ENCODE measurements at places on chromosomes 3 and 15. TPM values are rescaled to one million over a fixed set of nuclear protein-coding genes. Genes with fewer than 3 reads are reported as not detected.

Gene LTF
- not detected for total RNA-seq

Gene LIPH
- total RNA-seq = 0.07 TPM

Gene OSTN
- total RNA-seq = not detected

Gene NBEAL2
- 20.2 TPM for total RNA-seq

Gene TUSC7
- not detected for total RNA-seq

Gene GOLGA6L10
- total RNA-seq = 1.9 TPM

- no peaks in the 10 kb centered on the region for H3K36me3 ChIP-seq
- no peak overlapping the region for H3K27ac ChIP-seq
- H3K27me3 ChIP-seq = peaks cover 47% of the 10 kb centered on the region
- no peak for DNase-seq
- H3K4me3 ChIP-seq = no peak overlapping the region
- no peaks in the 10 kb centered on the region for H3K4me1 ChIP-seq
These were observed 428.0 kb downstream of the ROBO1 start for GRCh38 chr3:79339846-79340245.

DNA sequence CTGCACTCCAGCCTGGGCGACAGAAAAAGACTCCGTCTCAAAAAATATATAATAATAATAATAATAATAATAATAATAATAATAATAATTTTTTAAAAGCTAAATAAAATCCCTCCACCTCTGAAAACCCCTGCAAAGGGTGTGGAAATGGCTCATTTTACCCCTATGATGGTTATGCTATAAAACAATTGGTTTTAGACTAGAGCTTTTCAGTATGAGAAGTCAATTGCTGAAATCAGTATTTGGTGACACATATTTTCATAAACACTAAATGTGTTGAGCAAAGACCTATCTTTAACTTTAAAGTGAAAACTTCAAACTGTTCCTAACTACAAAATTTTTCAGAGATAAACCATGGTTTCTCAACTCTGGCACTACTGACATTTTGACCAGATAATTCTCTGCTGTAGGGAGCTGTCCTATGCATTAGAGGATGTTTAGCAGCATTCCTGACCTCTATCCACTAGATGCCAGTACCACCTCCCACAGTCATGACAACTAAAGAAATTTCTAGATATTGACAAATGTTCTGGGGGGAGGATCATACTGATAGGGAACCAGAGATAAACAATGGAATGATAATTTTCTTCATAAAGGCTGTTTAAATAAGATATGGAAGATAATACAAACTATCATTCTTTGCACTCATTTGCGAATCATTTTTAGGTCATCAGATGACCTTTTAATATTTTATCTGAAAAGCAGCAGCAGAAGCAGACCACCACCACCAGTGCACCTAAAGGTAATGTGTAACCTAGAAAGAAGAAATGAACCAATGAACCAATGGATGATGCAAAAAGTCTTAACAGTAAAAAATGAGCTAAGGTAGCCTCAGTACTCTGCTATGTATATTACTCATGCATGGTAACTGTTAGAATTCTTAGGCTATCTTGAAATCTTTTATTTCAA, 13.8 kb downstream of the PTPN9 start:
- H3K4me3 ChIP-seq = no peak overlapping the region

DNA sequence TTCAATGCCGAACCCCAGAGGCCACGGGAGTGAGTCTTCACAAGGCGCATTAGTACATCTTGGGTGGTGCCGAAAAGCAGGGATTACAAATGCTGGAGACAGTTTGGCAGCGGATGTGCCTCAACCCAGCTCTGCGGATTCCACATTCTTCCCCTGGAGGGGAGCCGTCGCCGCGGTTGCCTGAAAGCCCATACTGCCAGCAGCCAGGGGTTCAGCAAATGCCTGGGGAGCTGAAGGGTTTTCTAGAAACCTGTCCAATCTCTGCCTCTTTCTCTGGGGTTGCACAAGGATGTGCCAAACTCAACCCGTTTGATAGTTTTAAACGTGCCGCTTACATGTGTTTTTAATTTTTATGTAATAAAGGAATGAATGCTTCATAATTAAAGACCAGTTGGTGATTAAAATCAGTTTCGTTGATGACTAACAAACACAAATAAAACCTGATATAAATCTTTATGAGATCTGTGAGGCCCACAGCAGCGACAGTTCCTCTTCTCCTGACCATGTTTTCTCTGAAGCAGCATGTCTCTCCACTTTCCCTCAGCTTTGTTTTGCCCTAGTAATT, 74.6 kb upstream of the LEKR1 start:
- peaks cover 5% of the 10 kb centered on the region for H3K36me3 ChIP-seq
- DNase-seq = no peak
- H3K4me1 ChIP-seq = no peaks in the 10 kb centered on the region
- no peak overlapping the region for H3K4me3 ChIP-seq
- H3K27ac ChIP-seq = no peak overlapping the region

- peaks cover 38% of the 10 kb centered on the region for H3K27me3 ChIP-seq
- no peaks in the 10 kb centered on the region for H3K36me3 ChIP-seq
- H3K4me1 ChIP-seq = no peaks in the 10 kb centered on the region
These were observed 982.8 kb upstream of the ROBO1 start for GRCh38 chr3:80750637-80751036.

DNA sequence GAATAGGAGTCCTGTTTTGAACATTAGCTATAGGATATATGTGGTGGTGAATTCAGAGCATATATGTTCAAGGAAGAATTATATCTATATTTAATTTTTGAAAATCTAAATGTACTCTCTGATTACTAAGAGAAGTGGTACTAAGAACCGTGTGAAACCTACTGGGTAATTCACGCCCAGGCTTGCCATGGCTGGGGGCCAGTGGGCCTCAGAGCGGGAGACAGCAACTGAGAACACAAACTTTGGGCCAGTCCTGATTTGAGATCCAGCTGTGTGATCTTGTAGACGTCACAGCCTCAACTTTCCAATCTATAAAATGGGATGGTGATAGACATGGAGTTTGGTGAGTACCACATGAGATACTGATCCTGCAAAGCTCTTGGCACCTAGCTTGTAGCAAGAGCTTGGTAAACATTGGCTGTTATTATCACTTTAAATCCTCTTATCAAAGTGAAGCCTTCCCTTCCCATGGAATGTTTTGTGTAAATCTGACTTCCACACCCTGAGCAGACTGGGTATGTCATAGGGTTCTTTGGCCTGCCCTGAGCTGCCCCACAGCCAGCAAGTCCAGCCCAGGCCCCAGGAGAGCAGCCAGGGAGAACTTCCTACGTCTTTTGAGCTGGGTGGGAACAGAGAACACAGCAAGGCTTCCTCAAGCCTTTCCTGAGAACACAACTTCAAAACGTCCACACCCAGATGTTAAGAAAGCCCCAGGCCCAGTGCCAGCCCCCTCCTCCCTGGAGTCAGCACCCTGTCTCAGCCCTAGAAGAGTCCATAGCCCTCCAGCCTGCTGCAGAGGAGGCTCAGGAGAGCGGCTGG, 8.2 kb upstream of the PAQR5 start:
- no peak overlapping the region for H3K27ac ChIP-seq
- no peak for DNase-seq
- H3K4me3 ChIP-seq = no peak overlapping the region
- no peaks in the 10 kb centered on the region for H3K36me3 ChIP-seq
- H3K4me1 ChIP-seq = no peaks in the 10 kb centered on the region
- no peaks in the 10 kb centered on the region for H3K27me3 ChIP-seq

- no peaks in the 10 kb centered on the region for H3K27me3 ChIP-seq
- peaks cover 45% of the 10 kb centered on the region for H3K4me1 ChIP-seq
- DNase-seq = no peak
These were observed 520 bp downstream of the MESD start for GRCh38 chr15:80989081-80989517.

DNA sequence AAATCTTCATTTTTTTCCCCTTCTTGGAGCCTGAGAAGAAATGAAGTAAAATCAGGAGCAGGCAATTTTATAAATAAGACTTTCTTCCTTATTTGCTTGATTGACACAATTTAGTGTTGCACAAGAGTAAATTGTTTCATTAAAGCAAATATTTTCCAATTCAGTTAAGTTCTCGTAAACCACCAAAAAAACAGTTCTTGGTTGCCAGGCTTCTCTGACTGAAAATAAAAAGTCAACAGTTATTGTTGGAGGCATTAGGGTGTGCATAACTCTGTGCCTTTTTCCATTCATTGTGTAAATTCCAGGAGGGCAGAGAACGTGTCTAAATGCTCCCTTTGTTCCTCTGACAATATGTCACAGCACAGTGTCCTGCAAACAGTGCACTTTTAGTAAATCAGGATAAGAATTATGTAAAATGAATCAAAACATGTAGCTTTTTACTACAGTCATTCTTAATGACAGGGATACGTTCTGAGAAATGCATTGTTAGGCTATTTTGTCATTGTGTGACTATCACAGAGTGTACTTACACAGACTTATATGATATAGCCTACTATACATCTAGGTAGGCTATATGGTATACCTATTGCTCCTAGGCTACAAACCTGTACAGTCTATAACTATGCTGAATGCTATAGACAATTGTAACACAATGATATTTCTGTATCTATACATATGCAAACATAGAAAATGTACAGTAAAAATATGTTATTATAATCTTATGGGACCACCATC, at the start of gene CP:
Gene CP (minus strand): TSS at position 47 of the 735 bp plus-strand sequence. CDS start 37 bp downstream, at position 10.
- no peaks in the 10 kb centered on the region for H3K27me3 ChIP-seq
- H3K4me3 ChIP-seq = no peak within 1 kb of the TSS
- no peak within 1 kb of the TSS for H3K27ac ChIP-seq
- peaks cover 18% of the 10 kb centered on the region for H3K4me1 ChIP-seq
- no peaks in the 10 kb centered on the region for H3K36me3 ChIP-seq
- no peak for DNase-seq

- no peaks in the 10 kb centered on the region for H3K4me1 ChIP-seq
- peaks cover 15% of the 10 kb centered on the region for H3K27me3 ChIP-seq
- H3K4me3 ChIP-seq = no peak overlapping the region
- H3K36me3 ChIP-seq = no peaks in the 10 kb centered on the region
- H3K27ac ChIP-seq = no peak overlapping the region
These were observed 86.6 kb downstream of the CHRD start for GRCh38 chr3:184466413-184466960.

DNA sequence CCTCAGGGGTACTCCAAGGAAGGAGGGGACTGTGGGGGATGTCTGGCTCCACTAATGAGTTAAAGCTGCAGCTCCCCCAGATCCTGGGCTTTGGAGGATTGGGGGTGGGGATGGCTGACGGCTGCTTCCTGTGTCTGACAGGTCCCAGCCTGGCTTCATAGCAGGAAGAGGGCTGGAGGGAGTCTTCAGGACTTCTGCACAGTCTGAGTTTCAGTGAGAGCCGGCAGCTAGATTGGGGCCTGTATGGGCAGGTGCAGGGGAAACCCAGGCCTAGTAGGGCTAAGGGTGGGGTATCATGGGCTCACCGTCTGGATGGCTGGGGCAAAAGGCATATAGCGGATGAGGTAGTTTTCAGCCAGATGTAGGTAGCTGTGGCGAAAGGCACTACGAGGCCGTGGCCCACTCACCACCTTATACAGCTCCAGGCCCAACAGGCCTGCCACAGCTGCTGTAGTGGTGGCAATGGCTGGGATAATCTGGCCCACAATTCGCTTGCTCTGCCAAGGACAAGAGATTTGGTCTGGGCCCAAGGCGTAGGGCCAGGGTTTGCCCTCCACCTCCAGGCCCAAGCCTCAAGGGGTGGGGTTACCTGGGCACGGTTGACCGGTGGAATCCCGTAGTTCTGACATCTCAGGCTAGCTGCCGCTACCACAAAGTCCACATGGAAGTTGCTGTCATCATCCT, 4.5 kb downstream of the INKA1 start:
- peaks cover 4% of the 10 kb centered on the region for H3K27me3 ChIP-seq
- H3K4me1 ChIP-seq = peaks cover 7% of the 10 kb centered on the region
- no peaks in the 10 kb centered on the region for H3K36me3 ChIP-seq
- H3K27ac ChIP-seq = no peak overlapping the region

DNA sequence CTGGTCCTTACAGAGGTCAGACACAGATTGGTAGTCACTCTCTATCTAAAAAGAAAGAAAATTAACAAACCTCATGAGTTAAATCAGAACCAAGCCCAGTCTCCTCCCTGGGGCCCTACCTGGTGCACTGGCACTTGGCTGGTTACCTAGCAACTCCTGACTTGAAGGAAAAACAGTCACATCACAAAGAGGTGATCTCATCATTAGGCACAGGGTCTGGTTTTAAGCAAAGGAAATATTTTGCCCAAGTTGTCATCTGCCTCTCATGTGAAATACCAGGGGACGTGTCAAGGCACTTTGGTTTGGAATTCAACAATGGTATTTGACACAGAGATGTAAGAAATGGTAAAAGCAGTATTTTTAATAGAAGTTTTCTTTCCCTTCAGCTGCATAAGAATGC, 47.7 kb upstream of the FMN1 start:
- no peaks in the 10 kb centered on the region for H3K27me3 ChIP-seq
- DNase-seq = peak; percentile 51
- H3K36me3 ChIP-seq = no peaks in the 10 kb centered on the region
- peaks cover 16% of the 10 kb centered on the region for H3K4me1 ChIP-seq
- no peak overlapping the region for H3K4me3 ChIP-seq

GRCh38 chr15:42020713-42021273, at the start of gene PLA2G4E:
Gene PLA2G4E (minus strand): TSS chr15:42021042. CDS start chr15:42021030, 12 bp downstream.
- no peaks in the 10 kb centered on the region for H3K36me3 ChIP-seq
- H3K4me1 ChIP-seq = peaks cover 15% of the 10 kb centered on the region
- H3K27ac ChIP-seq = no peak within 1 kb of the TSS
- peak; percentile 56 for DNase-seq
- no peak within 1 kb of the TSS for H3K4me3 ChIP-seq

DNA sequence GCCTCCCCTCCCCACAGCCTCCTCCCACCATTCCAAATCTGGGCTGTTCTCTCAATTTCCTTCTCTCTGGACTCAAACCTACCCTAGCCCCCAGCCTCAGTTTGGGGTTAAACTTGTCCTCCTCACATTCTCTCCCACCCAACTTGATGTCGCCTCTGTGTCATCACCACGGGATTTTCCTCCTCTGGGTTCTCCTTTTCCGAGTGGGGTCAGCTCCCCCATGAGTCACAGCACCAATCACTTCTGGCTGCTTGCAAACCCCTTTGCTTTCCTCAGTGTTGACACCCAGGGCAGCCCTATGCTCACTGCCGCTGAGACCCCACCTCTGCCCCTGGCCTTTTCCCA, 451 bp downstream of the CCR5AS start:
- no peak for DNase-seq
- no peaks in the 10 kb centered on the region for H3K27me3 ChIP-seq
- no peaks in the 10 kb centered on the region for H3K36me3 ChIP-seq
- no peaks in the 10 kb centered on the region for H3K4me1 ChIP-seq
- H3K27ac ChIP-seq = no peak overlapping the region

- H3K27ac ChIP-seq = no peak overlapping the region
- H3K27me3 ChIP-seq = no peaks in the 10 kb centered on the region
- no peak overlapping the region for H3K4me3 ChIP-seq
- no peaks in the 10 kb centered on the region for H3K36me3 ChIP-seq
- DNase-seq = no peak
These were observed 82.7 kb downstream of the EPHB1 start for GRCh38 chr3:134877788-134878187.

- no peak overlapping the region for H3K27ac ChIP-seq
- H3K36me3 ChIP-seq = no peaks in the 10 kb centered on the region
- H3K27me3 ChIP-seq = no peaks in the 10 kb centered on the region
These were observed 49.0 kb upstream of the DUT start for GRCh38 chr15:48282216-48282615.

DNA sequence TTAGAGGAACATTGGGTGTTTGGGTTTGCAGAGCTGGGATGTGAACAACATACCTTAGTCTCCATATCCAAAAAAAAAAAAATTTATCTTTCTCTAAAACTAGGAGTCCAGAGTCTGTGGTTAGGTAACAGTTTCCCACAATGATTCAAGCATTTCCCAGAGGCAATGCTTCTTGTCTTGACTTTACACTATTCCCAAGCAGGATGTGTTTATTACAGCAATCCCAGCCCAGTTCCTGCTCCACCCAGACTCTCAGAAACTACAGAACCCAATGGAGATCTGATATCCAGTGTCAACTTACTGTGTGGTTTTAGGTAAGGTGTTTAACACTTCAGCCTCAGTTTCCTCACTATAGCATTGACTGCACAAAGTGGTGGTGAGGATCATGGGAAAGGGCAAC, 2.3 kb upstream of the C3orf62 start:
- no peak overlapping the region for H3K4me3 ChIP-seq
- DNase-seq = no peak
- H3K27ac ChIP-seq = no peak overlapping the region
- no peaks in the 10 kb centered on the region for H3K4me1 ChIP-seq
- peaks cover 69% of the 10 kb centered on the region for H3K36me3 ChIP-seq
- H3K27me3 ChIP-seq = no peaks in the 10 kb centered on the region
